Memory B cell (primary cell): ENCODE measurements at places on chromosomes 7 and 10.

DNA sequence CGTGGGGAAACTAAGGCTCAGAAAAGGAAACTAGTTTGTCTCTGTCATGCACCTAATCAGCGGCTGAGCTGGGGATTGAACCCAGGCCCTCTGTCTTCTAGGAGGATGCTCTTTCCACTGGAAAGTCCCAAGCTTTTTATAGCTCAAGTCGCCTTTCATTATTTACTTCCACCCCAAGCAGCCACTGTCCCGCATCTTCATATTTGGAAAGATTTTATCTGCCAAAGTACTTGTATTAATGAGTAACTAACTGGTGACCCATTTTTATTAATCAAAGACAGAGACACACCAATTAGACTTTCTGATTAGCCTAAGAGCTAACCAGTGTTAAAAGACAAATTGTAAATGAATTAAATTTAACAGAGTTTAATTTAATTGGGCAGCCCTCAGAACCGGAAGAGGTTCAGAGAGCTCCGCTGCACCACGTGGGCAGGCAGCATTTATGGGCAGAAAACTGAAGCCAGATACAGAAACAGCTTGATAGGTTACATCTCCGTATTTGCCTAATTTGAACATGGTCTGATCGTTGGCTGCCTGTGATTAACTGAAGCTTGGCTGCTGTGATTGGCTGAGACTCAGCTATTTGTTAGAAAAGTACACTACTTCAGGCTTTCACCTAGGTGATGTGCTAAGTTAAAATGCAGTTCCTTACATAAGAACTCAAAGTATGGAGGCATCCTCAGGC lies 78.5 kb upstream of the PDCD4 start:
- no peak for DNase-seq

DNA sequence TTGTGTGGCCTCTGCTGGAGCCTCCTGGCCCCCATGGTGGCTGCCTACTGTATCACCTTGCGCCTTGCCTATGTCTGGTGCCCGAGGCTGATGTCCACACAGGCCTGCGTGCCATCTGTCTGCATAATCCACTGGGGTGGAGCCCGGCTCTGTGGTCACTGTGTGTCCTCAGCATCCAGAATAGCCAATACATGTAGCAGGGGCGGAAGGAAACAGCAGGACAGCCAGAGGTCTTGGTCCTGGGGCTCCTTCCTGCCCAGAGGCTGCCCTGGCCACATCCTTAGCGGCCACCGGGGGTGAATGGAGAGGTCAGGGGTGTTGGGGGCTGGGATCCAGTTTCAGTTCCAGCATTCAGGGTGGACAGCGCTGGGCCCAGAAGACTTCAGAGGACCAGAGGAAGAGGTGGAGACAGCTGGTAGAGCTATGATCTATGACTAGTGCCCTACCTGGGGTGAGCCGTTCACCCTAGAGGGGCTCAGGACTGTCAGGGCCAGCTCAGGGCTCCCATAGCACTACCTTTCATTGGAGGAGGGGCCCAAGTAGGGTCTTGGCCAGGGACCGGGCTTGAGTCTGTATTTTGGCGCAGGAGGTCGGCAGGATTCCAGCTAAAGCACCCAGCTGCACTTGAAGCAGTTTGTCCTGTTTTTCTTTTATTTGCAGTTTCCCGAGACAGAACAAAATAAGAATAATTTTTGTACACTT lies 15.9 kb downstream of the YKT6 start:
- DNase-seq = no peak

DNA sequence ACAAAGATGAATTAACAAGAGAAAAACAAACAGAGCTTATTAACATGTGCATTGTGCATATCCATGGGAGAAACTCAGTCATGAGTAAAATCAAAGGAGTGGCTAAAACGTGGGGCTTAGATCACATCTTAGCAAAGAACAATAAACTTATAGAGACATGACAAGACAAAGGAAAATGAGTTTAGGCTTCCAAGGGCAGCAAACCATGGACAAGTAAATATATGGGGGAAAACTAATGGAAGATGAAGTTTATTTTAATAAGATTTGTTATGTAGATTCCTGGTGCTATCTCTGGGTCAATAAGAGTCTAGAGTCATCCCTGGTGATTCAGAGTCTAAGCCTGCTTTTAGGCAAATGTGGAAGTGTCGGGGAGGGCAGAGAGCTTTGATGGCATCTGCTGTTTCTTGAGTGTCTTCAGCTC lies 87.2 kb upstream of the PLPP4 start:
- DNase-seq = no peak

DNA sequence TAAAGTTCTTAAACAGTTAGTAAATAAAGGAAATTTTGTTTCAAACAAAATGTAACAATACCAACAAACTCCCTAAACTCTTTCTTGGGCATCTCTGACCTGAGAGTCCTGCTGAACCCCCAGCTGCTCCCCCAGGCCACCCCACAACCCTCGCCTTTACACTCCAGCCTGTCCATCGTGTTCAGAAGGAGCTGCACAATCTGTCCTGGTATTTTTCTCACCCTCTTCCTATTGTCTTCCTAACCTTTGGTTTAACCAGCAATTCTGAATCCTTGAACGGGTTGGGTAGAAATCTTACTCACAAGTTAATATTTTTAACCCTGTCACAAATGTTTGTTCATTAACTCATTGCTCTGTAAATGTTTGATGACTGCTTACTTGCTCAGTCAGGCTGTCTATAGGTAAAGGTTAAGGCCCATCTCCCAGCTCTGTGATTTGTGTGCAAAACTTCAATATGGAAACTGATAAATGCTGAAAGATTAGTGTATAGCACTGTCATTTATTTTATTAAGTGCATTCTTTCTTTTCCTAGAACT lies 16.8 kb downstream of the SFRP4 start:
- DNase-seq = no peak

GRCh38 chr7:47180516-47180826 lies 401.4 kb downstream of the TNS3 start:
- no peak for DNase-seq

- no peak for DNase-seq
These were observed 235.3 kb upstream of the MKI67 start for GRCh38 chr10:128361487-128361886.

- DNase-seq = no peak
These were observed 95.7 kb downstream of the PKD1L1 start for GRCh38 chr7:47852330-47853245.

DNA sequence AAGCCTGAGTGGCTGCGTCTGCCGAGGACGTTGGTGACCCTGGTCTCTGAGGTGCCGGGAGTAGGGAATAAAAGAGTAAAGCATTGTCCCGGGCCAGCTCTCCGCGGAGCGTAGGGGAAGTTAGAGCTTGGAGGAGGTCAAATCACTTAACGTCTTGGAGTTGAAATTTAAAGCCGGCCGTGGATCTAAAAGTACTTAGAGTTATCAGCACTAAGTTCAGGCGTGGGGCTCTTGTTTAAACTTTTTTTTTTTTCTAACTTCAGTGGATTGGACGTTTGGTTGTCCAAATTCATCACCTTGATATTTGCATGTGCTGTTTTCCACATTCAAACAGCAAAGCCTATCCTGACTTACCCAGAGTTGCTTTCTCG lies 700 bp downstream of the NIPSNAP2 start:
- no peak for DNase-seq

DNA sequence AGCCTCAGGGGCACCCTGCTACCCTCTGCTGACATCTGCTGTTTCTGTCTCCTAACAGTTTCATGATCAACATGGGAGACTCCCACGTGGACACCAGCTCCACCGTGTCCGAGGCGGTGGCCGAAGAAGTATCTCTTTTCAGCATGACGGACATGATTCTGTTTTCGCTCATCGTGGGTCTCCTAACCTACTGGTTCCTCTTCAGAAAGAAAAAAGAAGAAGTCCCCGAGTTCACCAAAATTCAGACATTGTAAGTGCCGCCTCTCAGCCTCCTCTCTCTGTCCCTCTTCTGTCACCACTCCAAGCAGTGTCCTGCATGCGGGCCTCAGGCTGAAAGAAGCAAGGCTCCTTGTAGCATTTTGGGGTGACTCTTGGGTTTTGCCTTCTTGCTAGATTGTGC lies 39.0 kb downstream of the POR start:
- no peak for DNase-seq

DNA sequence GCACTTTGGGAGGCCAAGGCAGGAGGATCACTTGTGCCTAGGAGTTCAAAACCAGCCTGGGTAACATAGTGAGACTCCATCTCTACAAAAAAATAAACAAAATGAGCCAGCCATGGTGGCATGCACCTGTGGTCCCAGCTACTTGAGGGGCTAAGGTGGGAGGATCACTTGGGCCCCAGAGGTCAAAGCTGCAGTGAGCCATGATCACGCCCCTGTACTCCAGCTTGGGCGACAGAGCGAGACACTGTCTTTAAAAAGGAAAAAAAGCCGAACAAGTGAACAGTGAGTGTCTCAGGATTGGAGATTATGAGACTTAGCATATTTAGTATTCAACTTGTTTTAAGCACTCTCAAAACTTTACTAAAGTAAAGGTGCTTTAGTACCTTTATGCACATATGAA lies 28.1 kb downstream of the BLNK start:
- no peak for DNase-seq

GRCh38 chr10:60423920-60424319 lies 34.2 kb upstream of the ANK3 start:
- no peak for DNase-seq

DNA sequence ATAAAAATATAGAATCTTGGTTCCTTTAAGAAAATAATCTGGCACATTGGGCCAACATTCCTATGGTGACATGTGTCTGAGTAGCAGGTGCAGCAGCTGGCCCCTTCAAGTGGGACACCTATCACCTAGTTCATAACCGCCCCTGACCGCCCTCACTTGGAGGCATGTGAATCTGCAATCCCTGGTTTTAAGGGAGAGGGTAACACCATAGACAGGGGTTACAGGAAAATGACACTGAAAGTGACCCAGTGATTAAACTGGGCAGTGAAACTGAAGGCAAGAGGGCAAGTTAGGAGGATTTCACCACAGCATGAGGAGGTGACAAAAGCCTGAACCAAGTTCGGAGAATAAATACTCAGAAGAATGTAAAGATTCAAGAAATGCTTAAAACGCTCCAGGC lies 1.1 kb downstream of the RSU1 start:
- DNase-seq = no peak

GRCh38 chr10:73646598-73647041 lies 5.3 kb upstream of the MYOZ1 start:
- DNase-seq = no peak

DNA sequence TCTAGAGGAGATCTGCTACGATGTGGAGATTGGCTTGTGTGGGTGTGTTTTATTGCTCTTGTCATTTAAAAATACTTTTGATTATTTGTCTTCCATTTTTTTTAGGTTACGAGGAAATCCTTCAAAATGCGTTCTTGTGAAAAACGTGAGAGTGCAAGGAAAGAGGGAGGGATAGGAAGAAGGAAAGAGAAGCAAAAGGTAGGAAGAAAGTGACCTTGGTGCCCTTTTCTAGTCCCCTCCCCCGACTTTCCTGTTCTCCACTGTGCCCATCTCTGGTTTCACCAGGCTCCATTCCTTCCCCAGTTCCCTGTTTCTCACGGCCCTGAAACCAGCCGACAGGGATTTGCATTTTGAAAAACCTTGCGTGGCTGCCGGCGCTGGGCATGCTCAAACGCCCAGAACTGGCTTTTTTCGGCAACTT lies 506 bp upstream of the GNAI1 start:
- no peak for DNase-seq

- DNase-seq = no peak
These were observed 252.7 kb downstream of the KIF20B start for GRCh38 chr10:89954061-89954460.

DNA sequence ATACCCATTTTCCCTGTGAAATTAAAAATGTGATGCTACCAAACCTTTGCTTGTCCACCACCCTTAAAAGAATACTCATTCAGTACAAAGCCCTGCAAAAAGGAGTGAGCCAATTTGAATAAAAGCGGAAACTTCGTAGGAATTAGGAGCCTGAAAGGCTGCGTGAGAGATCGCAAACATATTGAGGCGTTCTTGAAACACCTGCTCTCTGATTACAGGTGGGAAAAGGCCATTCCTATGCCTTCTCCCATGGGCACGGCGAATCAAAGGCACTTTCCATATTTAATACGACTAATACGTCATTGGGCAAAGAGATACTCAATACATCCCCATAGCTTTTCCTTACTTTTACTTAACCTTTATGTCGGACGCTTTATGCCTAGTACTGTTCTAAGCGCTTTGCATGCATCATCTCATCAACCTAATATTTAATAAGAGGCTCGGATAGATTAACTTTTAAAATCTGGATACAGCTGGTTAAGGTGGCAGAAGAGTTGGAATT lies 30.9 kb upstream of the KMT2E start:
- no peak for DNase-seq

- no peak for DNase-seq
These were observed 41.1 kb downstream of the NKX6-2 start for GRCh38 chr10:132744839-132745238.

GRCh38 chr7:150444674-150445365 lies 5.6 kb upstream of the GIMAP8 start:
- no peak for DNase-seq

DNA sequence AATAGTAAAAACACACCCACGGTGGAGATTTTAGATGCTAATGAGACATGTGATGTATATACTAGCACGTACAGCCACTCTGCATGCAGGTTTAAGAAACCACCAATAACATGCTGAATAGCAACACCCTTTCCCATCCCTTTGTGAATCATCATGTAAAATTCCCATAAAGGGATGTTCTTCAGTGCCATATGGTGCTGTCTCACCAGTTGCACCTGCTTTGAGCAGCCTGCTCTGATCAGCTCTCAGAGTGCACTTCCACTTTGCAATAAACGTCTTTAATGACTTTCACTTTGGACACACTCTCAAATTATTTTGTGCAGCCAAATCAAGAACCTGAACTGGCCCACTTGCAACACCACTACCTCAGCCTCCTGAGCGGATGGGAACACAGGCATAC lies 615.0 kb downstream of the ANKRD7 start:
- DNase-seq = no peak

DNA sequence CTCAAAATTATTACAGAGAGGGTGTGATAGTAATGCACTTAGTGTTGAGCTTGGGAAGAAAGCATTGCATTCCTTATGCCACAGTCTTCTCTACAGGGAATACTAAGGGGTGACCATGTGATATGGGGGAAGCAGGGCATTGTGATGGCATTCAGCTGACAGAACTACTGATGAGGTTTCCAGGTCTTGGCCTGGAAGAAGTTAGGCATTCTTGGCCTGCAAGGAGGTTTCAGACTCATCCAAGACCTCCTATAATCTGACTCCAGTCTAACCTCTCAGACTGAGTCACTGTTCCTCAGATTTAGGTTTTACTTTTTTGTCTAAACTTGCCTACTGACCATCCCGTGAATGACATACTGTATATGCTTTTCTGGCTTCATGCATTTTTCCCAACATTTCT lies 7.9 kb downstream of the STMP1 start:
- DNase-seq = no peak

DNA sequence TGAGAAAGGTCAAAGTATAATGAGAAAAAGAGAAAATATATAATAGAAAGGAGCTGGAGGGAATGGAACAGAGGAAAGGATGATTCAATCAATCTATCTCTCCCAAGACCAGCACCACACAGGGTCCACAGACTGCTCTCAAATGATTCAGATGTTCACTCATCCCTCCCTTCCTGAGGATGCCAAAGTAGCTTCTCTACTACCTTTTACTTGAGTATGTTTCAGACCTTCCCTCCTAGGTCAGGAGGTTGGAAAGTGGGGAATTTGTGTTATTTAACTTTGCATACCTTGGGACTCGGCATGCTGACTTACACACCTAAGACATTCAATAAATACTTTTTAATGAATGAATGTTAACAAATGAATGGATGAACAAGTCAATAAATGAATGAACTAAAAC lies 30.6 kb downstream of the CPVL start:
- no peak for DNase-seq

GRCh38 chr10:49448924-49449323 lies 53.0 kb upstream of the DRGX start:
- no peak for DNase-seq

GRCh38 chr10:108591417-108591816 lies 1331.9 kb downstream of the XPNPEP1 start:
- DNase-seq = no peak

GRCh38 chr10:3806603-3807002 lies 21.6 kb upstream of the KLF6 start:
- DNase-seq = no peak
